ENCODE measurements at places on chromosomes 12 and 14. TPM values are rescaled to one million over a fixed set of nuclear protein-coding genes. Genes with fewer than 3 reads are reported as not detected.

- H3K27ac ChIP-seq, result no peak overlapping the region
- no peaks in the 10 kb centered on the region for H3K36me3 ChIP-seq
- no peaks in the 10 kb centered on the region for H3K4me1 ChIP-seq
These were observed 66.4 kb upstream of the FLRT2 start for GRCh38 chr14:85463512-85463911.

- H3K4me3 ChIP-seq, result no peak overlapping the region
- peaks cover 2% of the 10 kb centered on the region for H3K4me1 ChIP-seq
- no peak overlapping the region for H3K27ac ChIP-seq
- DNase-seq, result no peak
- no peaks in the 10 kb centered on the region for H3K27me3 ChIP-seq
These were observed 305.3 kb upstream of the DDHD1 start for GRCh38 chr14:53458368-53458814.

- H3K27me3 ChIP-seq, result no peaks in the 10 kb centered on the region
- no peak overlapping the region for H3K4me3 ChIP-seq
- no peaks in the 10 kb centered on the region for H3K4me1 ChIP-seq
- DNase-seq, result no peak
These were observed 32.8 kb downstream of the COX8C start for GRCh38 chr14:93379831-93380230.

GRCh38 chr12:69404851-69405565 is 45.5 kb downstream of the YEATS4 start:
- H3K36me3 ChIP-seq, result no peaks in the 10 kb centered on the region
- no peaks in the 10 kb centered on the region for H3K27me3 ChIP-seq
- H3K4me1 ChIP-seq, result no peaks in the 10 kb centered on the region
- H3K27ac ChIP-seq, result no peak overlapping the region
- no peak overlapping the region for H3K4me3 ChIP-seq

GRCh38 chr12:121390856-121391255 is 9.1 kb upstream of the RNF34 start:
- H3K36me3 ChIP-seq, result no peaks in the 10 kb centered on the region
- DNase-seq, result no peak
- H3K27me3 ChIP-seq, result no peaks in the 10 kb centered on the region

DNA sequence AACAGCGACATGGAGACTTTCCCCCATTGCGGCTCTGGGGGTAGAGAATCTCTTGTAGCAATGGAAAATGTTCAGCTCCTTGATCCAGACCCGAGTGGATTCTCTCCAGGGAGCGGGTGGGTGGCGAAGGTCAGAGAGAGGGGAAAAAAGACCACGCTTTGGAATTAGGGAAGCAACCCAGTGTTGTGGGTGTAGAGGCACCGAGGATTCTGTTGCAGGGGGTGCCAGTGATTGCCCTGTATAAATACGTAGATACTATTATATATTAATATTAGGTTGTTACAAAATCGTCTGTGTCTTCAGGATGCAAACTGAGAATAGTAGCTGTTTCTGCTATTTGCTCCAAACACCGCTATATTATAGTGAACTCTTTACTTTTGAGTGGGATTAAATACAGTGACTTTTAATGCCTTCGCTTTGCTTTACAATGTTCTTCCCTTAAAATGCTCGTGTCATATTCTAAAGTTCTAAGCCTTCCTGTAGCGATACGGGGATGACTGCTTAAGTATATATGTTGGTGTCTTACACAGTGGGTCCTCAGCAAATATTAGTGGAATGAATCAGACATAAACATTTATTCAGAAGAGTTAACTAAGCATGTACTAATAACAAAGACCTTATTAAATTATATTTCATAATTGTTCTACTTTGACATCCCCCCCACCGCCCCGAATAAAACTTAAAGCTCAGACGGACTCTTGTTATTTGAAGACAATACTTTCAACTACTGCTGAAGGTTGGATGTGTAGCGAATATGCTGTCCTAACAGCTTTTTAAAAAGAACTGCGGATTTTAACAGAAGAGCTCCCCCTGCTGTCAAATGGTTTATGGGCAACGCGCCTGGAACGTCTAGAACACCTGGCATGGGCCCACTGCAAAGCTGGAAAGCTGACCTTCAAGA is 136.4 kb upstream of the KRAS start:
- H3K36me3 ChIP-seq, result no peaks in the 10 kb centered on the region
- peak overlapping the region; percentile 100 for H3K27ac ChIP-seq
- peak; percentile 68 for DNase-seq
- H3K27me3 ChIP-seq, result no peaks in the 10 kb centered on the region
- H3K4me1 ChIP-seq, result no peaks in the 10 kb centered on the region

DNA sequence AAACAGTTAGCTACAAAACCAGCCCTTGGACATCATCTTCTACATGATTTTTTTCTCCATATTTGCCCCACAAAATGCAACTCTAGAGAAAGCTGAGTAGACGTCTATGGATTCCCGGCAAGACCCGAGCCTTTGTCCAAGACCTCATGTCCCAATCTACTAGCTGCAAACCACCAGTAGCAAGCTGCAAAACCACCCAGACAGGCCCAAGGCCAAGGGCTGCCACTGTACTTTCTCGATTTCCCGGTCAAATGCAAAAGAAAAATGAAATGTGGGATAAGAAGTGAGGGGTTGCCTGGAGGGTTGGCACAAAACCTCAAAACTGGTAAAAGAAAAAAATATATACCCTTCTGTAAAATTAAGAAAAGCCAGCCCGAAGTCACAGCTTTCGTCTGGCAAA is 2.9 kb upstream of the SIX6 start:
- no peak for DNase-seq
- no peaks in the 10 kb centered on the region for H3K36me3 ChIP-seq
- no peaks in the 10 kb centered on the region for H3K4me1 ChIP-seq
- no peak overlapping the region for H3K27ac ChIP-seq

DNA sequence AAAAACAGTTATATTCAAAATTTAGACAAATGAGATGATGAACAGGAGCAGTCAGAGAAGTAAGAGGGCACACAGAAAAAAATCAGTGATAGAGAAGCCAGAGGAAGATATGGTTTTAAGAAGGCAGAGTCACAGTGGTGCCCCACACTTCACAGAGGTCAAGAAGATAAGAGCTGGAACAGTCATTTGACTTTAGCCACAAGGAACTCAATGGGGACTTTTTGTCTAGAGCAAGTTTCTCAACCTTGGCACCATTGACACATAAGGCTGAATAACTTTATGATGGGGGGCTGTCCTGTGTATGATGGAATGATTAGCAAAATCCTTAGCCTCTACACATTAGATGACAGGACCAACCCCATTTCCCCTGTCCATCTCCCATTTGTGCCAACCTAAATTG is 172.8 kb upstream of the PLEKHG7 start:
- H3K4me1 ChIP-seq, result no peaks in the 10 kb centered on the region
- no peak for DNase-seq
- no peak overlapping the region for H3K4me3 ChIP-seq

DNA sequence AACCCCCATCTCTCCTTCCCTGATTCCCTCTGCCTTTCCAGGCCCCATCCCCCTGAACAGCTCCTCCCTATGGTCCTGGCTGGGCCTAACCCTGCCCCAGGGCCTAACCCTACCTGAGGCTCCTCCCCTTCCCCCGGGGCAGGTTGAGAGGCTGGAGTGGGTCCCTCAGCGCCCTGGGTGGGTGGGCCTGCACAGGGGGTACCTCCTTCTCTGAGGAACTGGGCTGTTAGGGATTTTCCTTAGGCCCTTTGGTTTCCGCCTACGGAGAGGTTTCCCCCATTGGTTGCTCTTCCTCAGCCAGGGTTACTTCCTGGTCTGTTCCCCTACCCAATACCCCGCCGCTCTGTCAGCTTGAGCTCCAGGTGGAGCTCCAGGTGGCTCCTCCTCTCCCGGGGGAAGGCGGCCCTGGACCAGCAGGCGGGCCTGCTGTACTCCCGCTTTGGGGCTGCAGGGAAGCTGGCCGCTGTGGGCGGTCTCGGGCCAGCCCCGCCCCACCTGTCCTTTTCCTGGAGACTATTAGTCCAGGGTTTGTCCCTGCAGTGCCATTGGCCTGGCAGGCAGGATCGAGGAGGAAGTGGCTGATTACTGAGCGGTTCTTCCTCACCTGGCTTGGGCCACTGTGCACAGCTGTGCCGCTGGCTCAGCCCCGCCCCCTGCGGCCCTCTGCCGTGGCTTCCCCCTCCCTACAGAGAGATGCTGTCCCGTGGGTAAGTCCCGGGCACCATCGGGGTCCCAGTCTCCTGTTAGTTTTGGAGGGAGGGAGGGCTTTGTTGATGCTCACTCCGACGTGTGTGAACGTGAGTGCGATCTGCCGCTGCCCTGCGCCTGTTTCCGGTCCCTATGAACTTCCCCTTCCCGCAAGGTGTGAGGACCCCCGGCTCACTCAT is 2.5 kb downstream of the C12orf57 start:
- no peaks in the 10 kb centered on the region for H3K27me3 ChIP-seq
- peaks cover 26% of the 10 kb centered on the region for H3K4me1 ChIP-seq
- H3K36me3 ChIP-seq, result no peaks in the 10 kb centered on the region
- DNase-seq, result peak; percentile 96
- peak overlapping the region; percentile 26 for H3K4me3 ChIP-seq
- H3K27ac ChIP-seq, result peak overlapping the region; percentile 92

DNA sequence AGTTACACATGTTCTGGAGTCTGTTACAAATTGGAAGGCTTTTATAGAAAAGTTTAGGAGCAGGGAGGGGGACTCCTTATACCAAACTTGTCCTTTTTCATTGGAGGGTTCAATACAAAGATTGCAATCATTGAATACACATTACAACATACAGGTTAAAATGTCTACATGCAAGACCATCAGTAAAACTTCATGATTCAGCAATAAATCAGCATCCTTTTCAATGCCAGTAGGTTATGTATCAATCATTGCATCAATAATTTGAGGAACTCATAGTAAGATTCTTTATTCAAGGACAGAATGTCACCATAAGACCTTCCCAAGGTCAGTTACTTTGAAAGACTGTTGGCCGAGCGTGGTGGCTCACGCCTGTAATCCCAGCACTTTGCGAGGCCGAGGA is 16.5 kb upstream of the GALNT8 start:
- no peaks in the 10 kb centered on the region for H3K36me3 ChIP-seq
- H3K27me3 ChIP-seq, result no peaks in the 10 kb centered on the region
- H3K4me1 ChIP-seq, result no peaks in the 10 kb centered on the region
- no peak for DNase-seq
- no peak overlapping the region for H3K4me3 ChIP-seq
- no peak overlapping the region for H3K27ac ChIP-seq

DNA sequence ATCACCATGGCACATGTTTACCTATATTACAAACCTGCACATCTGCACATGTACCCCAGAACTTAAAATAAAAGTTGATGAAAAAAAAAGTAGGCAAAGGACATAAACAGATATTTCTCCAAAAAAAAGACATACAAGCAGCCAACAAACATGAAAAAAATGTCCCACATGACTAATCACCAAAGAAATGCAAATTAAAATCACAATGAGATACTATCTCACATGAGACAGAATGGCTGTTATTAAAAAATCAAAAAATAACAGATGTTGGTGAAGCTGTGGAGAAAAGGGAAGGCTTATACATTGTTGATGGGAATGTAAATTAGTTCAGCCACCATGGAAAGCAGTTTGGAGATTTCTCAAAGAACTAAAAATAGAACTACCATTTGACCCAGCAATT is 68.0 kb upstream of the FAR2 start:
- H3K36me3 ChIP-seq, result no peaks in the 10 kb centered on the region
- no peak overlapping the region for H3K4me3 ChIP-seq
- no peak overlapping the region for H3K27ac ChIP-seq
- no peaks in the 10 kb centered on the region for H3K27me3 ChIP-seq

The CLEC2D gene
- 17.0 TPM for total RNA-seq

The UNC79 gene
- not detected for total RNA-seq

The GLIPR1L2 gene
- total RNA-seq, result 0.40 TPM

The MYBPC1 gene
- total RNA-seq, result 19.4 TPM

The RNASE12 gene
- total RNA-seq, result not detected

Measured in Peyer's patch (tissue), 4 donors.